Dorsolateral prefrontal cortex (tissue), 122 donors: ENCODE measurements at places on chromosomes 5 and 9.
A peak's percentile ranks its signal among the peaks of the same experiment; 100 is the strongest.

GRCh38 chr5:135708481-135709207, 125.8 kb upstream of the SLC25A48 start:
- no peak for DNase-seq

- no peak for DNase-seq
Observed at GRCh38 chr9:8613346-8613825, 813.8 kb upstream of the DMAC1 start.

- DNase-seq, result no peak
Observed at GRCh38 chr9:75775966-75776691, 114.3 kb upstream of the PCSK5 start.

DNA sequence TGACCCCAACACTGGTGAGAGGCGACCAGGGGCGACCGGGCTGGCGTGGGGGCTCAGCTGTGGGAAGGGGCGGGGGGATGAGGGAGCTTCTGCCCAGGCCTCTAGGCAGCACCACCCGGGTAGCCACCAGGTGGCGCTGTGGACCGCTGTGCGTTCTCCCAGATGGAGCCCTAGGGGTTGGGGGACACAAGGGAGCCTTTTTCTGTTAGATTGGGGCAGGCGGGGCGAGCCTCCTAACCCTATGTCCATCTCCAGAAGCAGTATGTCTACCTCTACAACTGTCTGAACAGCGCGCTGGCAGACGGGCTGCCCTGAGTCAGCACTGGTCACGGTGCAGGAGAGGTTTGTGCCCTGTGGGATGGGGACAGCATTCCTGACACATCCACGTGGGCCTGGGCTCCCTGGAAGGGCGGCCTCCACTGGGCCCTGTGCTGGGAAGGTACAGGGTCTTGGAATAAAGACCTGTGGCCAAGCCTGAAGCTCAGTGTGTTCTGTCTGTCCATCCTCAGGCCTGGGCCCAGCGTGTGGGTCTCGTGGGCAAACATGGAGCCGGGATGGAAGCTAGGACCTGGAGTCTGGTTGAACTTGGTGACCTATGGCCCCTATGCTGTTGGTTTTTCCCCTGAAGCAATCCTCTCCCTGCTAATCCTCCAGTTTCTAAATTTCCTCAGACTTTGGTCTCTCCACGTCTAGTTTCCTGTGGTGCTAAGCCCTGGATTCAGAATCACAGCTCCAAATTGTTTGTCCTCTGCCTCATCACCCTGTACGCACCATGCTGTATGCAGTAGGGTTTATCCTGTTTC, 23.1 kb upstream of the SPTLC1 start:
- DNase-seq, result peak; percentile 67

DNA sequence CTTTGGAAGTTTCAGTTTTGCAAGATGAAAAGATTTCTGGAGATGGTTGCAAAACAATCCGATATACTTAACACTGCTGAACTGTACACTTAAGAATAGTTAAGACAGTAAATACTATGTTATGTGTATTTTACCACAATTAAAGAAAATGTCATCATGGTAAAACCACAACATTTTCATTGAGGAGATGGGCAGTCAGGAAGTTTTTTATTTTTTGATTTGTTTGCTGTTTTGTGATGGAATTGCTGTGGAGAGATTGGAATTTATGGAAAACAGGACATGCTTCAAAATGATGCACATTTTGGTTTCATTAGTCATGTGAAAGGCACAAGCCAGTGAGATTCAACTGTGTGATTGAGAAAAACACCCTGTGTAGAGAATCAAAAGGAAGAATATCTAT, 90.5 kb upstream of the AGXT2 start:
- no peak for DNase-seq

DNA sequence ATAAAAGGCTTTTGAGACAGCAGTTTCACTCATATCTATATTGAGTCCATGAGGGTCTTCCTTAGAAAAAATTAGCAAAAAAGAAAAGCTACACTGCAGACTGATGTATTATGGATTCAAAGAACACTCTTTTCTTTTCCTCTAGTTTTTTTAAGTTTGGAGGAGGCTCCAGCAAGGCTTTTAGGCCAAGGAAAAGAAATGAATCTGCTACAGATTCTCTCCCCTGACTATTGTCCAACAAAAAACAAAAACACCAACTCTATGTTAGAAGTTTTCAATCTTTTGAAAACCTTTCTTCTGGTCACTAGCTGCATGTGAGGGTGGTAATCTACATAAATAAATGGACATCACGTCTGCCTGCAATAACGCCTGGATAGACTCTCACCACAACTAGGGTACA, 310.4 kb downstream of the ARL15 start:
- DNase-seq, result no peak

DNA sequence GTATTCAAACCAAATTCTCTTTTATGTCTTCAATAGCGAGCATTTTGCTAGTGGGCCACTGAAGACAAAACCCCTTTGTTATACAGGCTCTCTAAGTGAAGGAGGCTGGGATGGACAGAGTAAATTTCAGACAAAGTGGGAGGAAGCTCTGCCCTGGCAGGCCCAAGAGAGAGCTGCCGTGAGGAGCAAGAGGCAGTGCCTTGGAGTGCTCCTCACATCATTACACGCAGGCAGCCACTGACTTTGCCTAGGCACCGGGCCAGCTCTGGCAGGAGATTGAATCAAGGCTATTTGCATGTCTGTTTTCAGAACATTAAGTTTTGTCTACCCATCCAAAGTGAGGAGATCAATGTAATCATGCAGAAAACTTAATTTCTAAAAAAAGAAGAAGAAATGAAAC, 167.7 kb downstream of the CCDC192 start:
- DNase-seq, result peak; percentile 42

GRCh38 chr5:132410451-132411303, 41.2 kb downstream of the SLC22A5 start:
- DNase-seq, result peak; percentile 71

DNA sequence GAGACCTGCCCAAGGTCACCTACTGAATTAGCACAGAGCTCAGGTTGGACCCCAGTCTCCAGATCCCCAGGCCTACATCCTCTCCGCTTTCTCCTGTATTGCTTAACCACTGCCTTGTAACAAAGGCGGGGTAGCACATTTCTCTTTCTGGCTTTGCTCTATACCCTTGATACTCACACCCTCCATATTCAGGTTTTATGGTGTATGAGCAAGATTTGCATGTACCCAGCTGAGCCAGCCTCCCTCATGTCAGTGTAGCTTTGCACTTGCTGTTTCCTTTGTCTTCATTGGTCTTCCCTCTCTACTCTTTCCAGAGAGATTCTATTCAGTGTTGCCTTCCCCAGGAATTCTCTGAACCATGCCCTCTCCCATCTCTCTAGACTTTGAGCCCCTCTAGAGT, 19.6 kb upstream of the ZCCHC7 start:
- no peak for DNase-seq

DNA sequence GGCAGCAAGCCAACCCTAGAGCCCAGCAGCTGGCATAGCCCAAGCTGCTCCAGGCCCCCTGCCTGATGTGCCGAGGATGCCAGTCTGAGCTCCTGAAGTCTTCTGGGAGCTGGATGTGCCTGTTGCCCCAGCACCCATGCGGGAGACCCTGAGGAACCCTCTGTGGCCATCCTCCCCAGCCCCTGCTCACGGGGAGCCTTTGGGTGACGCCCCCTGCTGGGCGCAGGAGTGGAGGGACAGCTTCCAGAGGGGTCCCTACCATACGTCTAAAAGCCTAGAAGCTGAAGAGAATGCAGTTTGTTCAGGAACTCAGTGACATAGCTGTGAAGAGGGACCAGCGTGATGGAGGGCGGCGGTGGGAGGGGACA, 33.1 kb upstream of the MVB12B start:
- no peak for DNase-seq

DNA sequence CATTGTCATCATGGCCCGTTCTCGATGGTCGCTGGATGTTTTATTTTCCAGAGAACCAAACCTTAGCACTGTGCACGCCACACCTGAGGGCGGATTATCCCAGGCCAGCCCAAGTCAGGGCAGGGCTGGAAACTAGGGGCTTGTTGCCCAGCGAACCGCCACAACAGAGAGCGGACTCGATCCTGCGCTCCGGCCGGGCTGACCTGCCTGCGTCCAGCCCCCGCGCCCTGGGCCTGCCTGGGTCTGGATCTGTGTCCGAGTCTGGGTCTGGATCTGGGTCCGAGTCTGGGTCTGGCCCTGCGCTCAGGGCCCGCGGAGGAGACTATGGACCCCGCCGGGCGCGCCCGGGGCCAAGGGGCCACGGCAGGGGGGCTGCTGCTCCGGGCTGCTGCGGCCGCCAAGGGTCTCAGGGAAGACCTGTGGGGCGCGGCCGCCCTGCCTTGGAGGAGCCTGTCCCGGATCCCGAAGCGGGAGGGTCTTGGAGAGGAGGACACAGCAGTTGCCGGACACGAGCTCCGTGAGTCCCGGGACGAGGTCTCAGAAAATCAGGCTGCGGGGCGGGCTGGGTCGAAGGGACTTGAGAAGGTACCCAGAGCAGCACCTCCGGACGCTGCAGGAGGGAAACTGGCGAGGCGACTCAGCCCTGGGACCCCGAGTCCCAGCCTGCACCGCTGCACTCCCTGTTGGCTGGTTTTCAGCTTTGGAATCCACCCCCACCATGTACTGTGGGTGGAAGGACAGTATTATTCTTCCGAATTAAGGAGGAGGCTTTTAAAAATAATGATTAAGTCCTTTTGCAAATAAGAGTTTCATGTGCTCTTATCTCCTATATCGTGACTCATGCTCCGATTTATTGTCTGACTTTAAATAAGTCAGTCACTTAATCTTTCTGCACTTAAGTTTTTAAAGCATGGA, at the start of gene ANKDD1B:
Gene ANKDD1B (plus strand): TSS at position 143 of the 915 bp plus-strand sequence. CDS start 182 bp downstream, at position 325.
- no peak for DNase-seq

GRCh38 chr5:93924628-93925027, 183.2 kb upstream of the POU5F2 start:
- DNase-seq, result no peak

- DNase-seq, result no peak
Observed at GRCh38 chr9:103243553-103243952, 248.4 kb downstream of the CYLC2 start.

DNA sequence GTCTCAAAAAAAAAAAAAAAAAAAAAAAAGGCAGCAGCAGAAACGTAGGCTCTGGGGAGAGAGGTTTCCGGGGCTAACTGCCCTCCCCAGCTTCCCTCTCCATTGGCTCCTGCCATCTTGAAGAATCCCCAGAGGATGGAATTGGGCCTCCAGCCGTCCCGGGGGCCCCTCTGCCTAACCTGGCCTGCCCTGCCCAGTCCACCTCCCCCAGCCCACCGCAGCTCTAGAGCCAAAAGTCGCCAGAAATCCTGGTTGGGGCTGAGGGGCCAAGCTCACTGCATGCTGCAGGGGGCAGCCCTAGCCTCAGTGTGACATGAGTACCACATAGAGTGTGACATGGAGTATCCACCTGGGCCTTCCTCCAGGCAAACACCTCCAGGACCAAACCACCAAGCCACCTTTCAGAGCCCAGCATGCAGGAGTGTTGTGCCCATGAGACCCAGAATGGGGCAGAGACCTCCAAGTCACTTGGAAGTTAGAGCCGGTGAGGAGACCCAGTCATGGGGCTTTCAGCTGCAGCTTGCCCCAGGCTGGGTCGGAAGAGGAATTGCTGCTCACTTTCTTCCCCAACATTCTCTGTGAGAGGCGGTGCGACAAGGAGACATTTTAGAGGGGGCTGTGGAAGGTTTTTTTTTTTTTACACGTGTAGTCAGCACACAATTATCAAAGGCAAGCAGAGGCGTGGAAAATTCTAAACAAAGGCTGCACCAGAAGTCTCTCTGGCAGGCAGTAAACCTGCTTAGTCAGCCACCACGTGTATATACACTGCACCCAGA, 17.6 kb downstream of the CD74 start:
- DNase-seq, result no peak

GRCh38 chr5:72163349-72163983, 56.2 kb downstream of the MAP1B start:
- DNase-seq, result no peak

DNA sequence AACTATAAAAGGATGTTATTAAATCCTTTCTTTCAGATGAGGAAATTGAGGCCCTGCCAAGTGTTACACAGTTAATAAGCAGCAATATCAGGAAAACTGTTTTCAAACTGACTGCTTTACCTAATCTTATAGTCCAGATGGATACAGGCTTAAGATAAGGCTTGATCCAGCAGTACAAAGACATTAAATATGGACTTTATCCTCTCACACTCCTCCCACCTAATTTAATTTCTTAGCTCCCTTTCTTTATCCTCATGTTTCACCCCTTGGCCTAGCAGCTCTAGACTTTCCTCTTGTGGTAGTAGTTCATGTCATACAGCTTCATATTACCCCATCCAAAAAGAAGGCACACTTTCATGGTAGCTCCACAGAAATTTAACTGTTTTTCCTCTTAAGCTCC, 164.5 kb downstream of the BAAT start:
- no peak for DNase-seq

GRCh38 chr9:135156525-135157510, 69.3 kb downstream of the OLFM1 start:
- no peak for DNase-seq

DNA sequence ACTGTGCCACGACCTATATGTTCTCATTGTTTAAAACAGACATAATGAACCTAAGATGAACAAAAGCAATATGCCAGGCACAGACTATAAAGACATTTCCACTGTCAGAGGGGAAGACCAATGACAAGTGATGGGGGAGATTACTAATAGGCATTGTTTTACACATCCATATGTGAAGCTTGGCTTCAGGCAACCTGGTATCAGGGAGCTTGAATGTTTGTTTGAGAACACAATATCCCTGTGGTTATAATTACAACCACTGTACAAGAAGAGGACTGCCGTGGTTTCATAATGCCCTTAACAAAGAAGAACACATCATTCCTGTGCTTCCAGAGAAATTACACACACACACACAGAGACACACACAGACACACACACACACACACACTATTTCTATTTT, 385.7 kb downstream of the BNC2 start:
- no peak for DNase-seq

DNA sequence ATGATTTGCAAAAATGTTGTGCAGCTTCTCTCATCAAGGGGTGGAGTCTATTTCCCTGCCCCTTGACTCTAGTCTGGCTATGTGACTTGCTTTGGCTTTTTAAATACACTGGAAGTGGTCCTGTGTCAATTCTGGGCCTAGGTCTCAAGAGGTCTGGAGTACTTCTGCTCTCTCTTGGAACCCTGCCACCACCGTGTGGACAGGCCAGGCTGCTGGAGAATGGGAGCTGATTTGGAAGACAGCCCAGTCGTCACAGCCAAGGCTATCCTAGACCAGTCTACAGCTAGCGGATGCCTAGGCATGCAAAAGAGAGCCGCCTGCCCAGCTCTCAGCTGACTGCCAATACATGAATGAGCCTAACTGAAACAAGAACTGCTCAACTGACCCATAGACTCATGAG, 56.7 kb upstream of the CLINT1 start:
- DNase-seq, result peak; percentile 69

DNA sequence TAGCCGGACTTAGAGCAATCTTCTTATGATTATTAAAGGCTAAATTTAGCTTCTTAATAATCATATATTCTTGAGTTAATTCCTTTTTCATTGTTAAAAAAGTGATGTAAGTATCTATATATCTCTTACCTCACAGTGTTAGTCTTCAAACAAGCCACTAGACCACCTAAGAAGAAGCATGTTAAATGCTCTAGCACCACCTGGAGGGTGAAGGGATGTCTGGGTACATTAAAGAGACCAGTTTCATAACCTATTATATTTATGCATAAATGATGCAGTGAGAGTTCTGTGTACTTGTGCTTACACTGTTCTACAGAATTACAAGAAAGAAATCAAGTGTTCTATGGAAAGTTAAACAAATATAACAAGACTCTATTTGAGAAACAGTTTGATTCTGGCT, 55.9 kb upstream of the SLCO6A1 start:
- DNase-seq, result no peak

GRCh38 chr5:15286650-15287049, 213.3 kb upstream of the FBXL7 start:
- no peak for DNase-seq
